Uterus (tissue), 4 donors: ENCODE measurements at places on chromosomes 6 and 20. TPM values are rescaled to one million over a fixed set of nuclear protein-coding genes. Genes with fewer than 3 reads are reported as not detected.

The NNAT gene
- total RNA-seq: not detected

DNA sequence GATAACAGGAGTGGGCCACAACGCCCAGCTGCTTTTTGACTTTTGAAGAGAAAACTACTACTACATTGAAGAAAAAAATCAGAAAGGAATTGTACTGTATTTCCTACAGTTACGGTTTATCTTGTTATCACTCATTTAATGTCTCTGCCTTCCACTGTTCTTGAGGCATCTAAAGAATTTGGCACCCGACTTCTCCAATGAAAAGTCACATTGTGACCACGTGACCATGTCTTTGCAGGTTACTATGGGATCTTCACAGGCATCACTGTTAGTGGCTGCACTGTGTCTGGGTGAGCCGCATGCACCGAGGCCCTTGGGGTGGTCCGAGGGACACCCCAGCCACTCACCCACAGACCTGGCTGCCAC lies 26.8 kb downstream of the RRBP1 start:
- DNase-seq: peak; percentile 14

The FILIP1 gene
- total RNA-seq: 15.0 TPM

The PRL gene
- total RNA-seq: not detected

DNA sequence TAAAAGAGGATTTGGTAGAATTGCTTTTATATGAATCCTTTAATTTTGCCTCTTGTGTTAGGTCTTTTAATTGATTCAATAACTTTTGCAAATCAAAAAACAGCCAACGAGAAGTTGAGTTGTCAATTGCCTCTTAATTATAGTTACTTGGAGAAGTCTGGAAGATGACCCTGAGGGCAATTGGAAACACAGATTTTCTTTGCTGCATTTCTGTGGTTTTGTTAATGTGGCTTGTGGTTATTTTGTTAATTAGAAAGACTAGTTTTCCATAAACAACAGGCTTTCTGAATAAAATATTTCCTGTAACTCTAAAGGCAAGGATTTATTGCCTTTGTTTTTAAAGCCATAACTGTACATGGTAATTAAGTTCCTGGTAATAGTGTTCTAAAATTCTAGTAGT lies 513.0 kb downstream of the EPHA7 start:
- no peak for DNase-seq

The TRIM10 gene
- total RNA-seq: 0.69 TPM

DNA sequence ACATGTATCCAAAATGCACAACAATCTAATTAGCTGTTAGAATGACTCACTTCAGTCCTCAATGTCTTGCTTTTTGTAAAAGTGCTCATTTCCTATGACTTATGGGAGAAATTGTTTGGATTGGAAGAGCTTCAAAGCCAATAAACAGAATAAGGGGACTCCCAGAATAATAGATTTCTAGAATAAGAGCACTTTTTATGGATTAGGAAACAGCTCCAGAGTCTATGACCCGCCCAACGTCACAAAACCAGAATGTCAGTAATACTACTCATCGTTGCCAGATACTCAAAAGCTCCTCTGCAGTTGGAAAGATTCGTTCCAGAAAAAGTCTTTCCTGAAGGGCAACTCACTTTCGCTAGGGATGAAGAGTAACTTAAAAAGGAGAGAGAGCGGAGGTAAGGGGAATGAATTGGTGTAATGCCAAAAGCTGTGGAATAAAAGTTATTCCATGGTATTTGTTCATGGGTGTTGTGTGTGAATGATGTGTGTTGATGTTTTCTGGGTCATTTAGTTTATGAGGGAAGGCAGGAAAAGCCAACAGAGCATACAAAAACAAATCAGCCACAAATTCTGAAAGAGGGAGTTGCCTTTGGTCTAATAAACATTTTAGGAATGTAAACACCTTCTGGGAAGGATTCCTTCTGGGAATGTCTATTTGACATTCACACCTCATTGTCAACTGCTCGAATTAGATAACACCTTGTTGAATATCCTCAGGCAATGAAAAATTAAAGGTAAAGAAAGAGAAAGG lies 64.6 kb downstream of the SYNE1 start:
- no peak for DNase-seq

The RHAG gene
- total RNA-seq: 3.2 TPM

The OR2H2 gene
- not detected for total RNA-seq

The GJA10 gene
- not detected for total RNA-seq

The PTCRA gene
- total RNA-seq: not detected

- DNase-seq: peak; percentile 8
These were observed 110.4 kb upstream of the FRMD1 start for GRCh38 chr6:168189200-168190013.

The HTR1E gene
- total RNA-seq: not detected

DNA sequence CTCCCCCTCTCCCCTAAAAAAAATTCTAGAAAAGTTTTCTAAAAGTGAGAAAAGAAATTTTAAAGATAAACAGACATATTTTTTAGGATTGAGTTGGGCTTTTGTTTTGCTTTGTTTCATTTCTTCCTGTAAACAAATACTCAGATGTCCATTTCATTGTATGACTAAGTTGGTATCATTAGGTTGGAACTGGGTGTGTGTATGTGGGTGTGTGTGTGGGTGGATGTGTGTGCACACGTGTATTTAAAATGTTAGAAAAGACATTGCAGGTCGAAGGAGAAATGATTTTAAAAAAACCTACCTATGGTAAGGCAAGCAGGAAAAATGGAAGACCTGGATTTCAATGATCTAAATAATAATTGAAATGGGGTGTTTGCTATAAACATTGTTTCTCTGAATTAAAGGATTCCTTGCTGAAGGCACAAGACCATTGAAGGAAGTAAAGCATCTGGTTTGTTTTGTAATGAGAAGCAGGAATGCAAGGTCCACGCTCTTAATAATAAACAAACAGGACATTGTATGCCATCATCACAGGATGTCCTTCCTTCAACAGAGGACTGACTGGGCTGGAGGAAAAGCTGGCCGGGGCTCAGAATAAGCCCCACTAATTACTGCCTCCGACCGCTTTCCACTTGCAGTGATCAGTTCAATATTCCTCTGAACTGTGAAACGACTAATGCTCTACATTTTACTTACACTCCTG lies 996 bp upstream of the PRDM1 start:
- DNase-seq: no peak
